ENCODE measurements at places on chromosomes 16 and 17. TPM values are rescaled to one million over a fixed set of nuclear protein-coding genes. Genes with fewer than 3 reads are reported as not detected.

Gene DHRS7C
- total RNA-seq, result not detected

Gene SDR42E2
- 1.1 TPM for total RNA-seq

Gene PRCD
- not detected for total RNA-seq

Gene GDPD3
- total RNA-seq, result 2.9 TPM

Gene ZNF771
- 0.87 TPM for total RNA-seq

Gene TP53TG3
- total RNA-seq, result not detected

Gene CETP
- not detected for total RNA-seq

Gene C17orf50
- total RNA-seq, result not detected

Gene DPEP2
- total RNA-seq, result 23.7 TPM

Gene RHBDL3
- total RNA-seq, result not detected

Gene SPDYE4
- total RNA-seq, result not detected

Gene KRT32
- not detected for total RNA-seq

Data from CD8-positive, alpha-beta T cell (primary cell).